ENCODE measurements at places on chromosomes 3 and 15.

GRCh38 chr15:76059320-76060117 lies at the start of gene TMEM266:
TMEM266 (plus strand) TSS chr15:76059985; CDS start chr15:76134264, 74,279 bp downstream.
- peak; percentile 65 for DNase-seq

DNA sequence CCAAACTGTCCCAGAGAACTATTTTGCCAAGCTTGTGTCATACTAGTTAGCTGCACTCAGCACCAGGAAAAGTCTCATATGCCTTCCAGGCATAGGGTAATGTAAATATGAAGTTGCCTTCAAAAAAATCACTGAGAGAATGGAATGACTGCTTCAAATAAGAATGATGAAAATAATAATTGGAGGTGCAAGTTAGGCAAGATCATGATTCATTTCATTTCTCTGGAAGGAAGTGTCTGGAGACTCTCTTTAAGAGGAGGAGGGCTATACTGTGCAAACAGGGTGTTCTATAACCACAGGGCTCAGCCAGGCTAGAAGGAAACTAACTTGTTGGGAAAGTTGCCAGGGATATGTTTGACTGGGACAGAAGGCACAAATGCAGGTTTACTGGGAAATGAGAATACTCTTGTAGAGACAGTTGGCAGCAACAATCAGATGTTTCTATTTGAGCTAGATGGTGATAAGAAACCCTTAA lies 4.3 kb downstream of the SIDT1 start:
- no peak for DNase-seq

DNA sequence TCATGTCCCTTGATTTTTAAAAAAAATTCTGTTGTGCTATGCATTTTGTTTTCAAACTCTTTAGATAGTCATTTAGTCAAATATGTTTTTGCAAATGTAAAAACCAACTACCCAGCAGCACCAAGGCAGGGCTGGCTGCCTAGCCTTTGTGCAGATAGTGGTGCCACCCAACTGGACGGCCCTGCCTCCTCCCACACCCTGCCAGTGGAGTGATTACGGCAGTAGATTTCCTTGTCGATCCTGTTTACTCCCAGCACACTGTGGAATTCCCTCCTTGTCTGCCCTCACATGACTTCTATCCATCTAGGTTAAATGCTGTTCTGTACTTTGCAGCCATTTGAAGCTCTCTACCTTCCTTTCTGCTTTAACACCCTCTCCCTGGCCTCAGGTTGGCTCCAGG lies 79.4 kb upstream of the PLXNA1 start:
- DNase-seq = no peak

DNA sequence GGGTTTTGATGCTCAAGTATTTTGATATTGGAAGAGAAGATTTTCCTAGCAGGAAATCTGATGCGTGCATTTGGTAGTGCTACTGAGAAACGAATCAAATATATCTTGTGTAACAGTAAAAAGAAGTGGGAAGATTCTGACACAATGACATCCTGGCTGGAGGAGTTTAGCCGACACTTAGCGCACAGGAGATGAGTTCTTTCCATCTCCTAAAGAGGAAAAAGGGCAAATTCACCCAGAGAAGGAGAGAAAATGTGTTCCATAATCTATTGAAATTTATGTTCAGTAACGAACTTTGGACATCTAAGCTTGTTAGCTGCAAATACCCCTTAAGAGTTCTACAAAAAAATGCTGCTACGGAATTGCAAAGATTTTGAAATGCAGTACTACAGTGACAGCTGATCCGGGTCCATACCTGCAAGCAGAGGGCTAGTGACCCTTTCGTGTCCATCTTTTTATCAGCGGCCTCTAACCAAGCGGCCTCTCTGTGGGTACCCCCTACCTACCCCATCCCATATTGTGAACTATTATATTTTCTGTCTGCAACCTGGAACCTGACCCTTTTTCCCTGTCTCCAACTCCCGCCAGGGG lies 971 bp downstream of the CPOX start:
- no peak for DNase-seq

DNA sequence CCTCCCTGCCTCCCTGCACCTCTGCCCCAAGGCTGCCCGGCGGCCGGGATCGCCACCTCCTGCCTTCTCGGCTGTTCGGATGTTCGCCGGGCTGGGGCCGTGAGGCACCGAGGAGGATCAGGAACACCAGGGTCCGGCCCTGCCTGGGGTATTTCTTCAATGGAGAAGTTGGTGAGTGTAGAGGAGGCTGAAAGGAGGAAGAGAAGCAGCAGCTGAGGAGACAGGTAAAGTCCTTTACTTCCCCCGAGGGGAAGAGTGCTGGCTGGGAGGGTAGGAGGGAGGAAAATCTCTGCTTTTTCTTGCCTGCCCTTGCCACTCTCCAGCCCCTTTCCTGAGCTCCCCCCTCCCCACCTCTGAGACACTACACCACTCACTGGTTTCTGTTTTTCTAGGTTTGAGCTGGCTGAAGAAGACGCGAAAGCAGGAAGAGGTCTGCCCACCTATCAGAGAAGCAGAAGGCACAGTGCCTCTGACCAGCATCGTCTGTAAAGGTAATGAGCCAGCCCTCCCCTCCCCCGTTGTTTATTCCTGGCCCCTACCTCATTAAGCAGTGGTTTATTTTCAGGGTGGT lies 519 bp downstream of the ASB7 start:
- DNase-seq = peak; percentile 78

DNA sequence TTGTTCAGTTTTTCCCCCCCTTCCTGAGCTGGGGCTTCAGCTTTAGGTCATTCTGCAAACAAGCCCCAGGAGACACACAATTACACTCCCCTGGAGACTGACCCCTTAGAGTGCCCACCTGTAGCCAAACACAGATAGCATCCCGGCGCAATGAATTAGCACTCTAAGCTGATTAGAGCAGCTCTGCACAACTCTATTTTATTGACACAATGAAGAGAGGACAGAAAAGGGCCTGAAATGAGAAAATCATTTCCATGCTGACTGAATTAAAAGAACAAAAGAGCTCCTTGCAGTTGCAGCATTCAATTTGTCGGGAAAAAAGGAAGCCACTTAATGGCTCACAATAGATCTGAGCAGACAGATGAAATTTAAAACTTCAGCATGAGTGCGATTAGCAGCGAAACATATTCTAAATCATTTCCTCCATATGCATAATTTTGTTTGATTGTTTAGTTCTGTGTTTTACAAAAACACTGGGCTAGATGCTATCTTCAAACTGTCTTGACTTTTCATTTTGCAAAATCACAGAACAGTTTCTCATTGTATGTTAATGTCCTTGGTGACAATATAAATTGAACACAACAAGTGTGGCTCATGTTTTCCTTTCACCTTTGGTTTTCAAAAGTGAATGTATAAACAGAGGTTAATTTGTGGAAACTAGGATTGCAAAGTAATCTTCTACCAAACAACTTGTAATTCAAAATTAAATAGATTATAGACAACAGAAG lies 308.6 kb downstream of the MECOM start:
- no peak for DNase-seq
